Stimulated activated CD8-positive, alpha-beta memory T cell treated with anti-CD3 and anti-CD28 coated beads, Interleukin-7, amount 100 ng/mL, for 1 hour (primary cell): ENCODE measurements at places on chromosomes 11 and 22.

- DNase-seq = no peak
These were observed 37.4 kb upstream of the ST14 start for GRCh38 chr11:130122141-130122575.

DNA sequence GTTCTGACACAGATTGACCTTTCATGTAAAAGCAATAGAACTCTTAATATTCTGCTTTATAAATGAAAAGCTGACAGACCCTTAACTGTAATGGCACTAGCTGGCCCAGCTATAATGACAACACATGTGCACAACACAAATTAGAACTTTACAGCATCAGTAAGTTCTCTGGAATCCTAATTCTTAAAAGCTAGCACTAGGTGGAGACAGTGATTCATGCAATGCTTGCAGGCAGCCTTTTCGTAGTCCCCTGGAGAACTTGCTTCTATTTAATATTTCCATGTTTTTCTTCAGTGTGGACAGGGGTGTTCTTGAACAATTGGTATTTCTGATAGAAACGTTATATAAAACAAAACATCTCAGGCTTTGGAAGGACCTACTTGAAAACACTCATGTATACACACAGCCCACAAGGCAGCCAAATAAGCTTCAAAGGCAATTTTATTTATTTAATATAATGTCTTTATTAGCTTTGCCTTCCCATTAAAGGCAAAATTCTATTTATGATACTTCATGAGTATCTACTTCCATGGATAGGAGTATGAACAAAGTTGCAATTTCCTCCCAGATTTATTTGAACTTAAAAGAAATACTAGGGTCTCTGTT, 374.3 kb upstream of the MPPED2 start:
- no peak for DNase-seq

- no peak for DNase-seq
These were observed 543 bp upstream of the AP2A2 start for GRCh38 chr11:925158-925495.

GRCh38 chr22:39545386-39546365, 13.1 kb upstream of the RPS19BP1 start:
- peak; percentile 53 for DNase-seq

DNA sequence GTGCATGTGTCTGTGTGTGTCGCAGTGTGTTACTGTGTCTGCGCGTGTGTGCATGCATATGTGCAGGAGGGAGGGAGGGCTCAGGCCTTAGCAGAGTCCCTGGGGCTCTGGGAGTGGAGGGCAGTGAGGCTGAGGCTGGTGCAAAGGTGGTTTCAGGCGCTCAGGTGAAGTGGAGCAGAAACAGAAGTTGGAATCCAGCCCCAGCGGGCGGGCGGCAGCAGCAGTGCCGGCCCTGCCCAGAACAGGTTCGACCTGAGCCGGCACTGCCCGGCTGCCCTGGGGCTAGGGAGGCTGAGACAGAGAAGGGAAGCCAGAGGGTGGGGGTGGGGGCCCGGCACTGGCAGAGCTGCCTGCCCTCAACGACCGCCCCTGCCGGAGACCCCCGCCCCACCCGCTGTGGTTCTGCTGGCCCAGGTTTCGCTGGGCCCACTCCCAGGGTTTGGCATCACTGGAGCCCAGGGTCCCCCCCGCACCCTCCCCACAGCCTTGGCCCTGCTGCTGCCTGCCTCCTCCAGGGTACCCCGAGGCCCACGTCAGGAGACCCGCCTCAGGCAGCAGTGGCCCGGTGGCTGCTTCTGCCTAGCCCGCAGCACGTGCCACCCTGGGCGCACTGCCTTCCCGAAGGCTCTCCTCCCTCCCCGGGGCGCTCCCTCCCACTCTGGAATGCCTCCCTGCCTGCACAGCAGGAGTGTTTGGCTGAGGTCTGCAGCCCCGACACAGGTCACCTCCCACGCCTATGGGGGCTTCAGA, 13.3 kb downstream of the ASCL2 start:
- no peak for DNase-seq

- no peak for DNase-seq
These were observed 3.9 kb downstream of the SCGB2A2 start for GRCh38 chr11:62273789-62274275.

GRCh38 chr22:38137876-38138687, 27.6 kb upstream of the BAIAP2L2 start:
- DNase-seq = no peak

DNA sequence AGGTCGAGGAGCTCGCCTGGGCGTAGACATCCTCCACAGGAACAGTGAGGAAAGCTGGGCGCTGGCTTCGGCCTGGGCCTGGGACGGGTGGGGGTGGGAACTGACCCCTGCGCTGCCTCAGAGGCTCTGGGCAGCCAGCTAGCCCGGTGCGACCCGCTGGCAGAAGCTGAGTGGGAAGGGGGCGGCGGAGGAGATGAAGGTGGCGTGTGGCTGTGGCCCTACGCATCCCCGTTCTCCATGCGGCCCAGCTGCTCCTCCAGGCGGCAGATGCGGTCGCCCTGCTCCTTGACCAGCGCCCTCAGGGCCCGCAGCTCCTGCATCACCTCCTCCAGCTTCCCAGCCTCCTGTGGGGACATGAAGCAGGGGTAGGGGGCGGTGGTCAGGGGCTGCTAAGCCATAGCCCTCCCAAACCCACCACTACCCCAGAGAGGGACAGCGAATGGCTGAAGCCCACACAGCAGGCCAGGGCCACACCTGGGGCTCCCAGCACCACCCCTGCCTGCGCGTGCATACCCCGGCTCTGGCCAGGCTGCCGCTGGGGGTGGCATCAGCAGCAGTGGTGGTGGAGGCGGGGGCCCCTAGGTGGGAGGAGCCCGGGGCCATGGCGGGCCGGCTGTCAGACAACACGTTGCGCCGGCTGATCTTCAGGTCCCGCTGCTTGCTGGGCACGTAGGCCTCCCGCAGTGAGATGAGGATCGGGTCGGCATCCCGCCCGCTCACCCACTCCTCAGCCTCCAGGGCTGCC, 848 bp upstream of the PTPRCAP start:
- peak; percentile 49 for DNase-seq

GRCh38 chr11:43644621-43645299, 35.8 kb upstream of the HSD17B12 start:
- no peak for DNase-seq

DNA sequence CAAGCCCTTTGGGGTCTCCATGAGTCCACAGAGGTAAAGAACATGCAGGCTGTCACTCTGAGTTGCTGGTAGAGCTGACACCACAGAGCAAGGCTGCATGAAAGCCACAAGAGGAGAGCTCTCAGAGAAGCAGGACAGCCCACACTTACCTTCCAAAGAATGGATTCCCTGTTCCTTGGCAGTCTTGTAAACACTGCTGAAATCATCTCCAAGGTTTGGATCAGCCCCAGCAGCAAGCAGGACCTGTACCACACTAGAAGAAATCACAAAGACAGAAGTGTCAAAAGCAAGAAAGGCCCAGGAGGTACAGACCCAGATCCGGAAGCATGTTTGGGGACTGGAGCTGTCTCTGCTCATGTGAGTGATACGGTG, 54.2 kb downstream of the CLPB start:
- DNase-seq = no peak
